ENCODE measurements at places on chromosomes 1 and 21.

- no peak for DNase-seq
These were observed at the start of the genes SHE and TDRD10 for GRCh38 chr1:154502066-154502743. Gene SHE, minus strand, starts transcription at chr1:154502412. Its CDS starts 386 bp downstream, at chr1:154502026. Gene TDRD10, plus strand, starts transcription at chr1:154502219. Its CDS starts 4,685 bp downstream, at chr1:154506904.

GRCh38 chr21:33229099-33229783 lies 497 bp upstream of the IFNAR2 start:
- DNase-seq = no peak

- no peak for DNase-seq
These were observed 35.4 kb downstream of the CXADR start for GRCh38 chr21:17548262-17548661.

DNA sequence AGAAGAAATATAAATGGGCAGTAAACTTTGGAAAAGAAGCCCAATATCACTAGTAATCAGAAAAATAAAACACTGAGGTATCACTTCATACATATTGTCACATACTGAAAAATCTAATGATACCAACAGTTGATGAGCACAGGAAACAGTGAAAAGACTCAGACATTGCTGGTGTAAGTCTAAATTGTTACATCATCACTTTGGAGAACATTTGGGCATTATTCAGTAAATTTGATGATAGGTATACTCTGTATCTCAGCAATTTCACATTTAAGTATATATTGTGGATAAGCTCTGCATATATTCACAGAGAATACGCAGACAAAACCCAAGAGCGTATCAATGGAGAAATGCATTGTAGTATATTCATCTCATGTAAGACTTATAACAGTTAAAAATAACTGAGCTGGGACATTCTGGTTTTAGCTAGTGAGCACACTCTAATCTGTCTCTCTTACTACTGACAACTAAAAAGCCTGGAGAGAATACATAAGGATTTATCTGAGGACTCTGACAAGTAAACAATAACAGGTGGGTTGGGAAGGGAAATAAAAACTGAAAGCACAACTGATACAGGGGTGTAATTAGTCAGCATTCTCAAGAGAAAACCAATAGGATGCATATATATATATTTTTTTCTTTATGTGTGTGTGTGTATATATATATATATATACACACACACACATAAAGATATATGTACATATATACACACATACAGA lies 212.7 kb upstream of the JUN start:
- no peak for DNase-seq

- no peak for DNase-seq
These were observed 23.8 kb downstream of the CDC42 start for GRCh38 chr1:22076346-22076745.

GRCh38 chr21:21668198-21668597 lies 670.0 kb downstream of the NCAM2 start:
- DNase-seq = no peak

DNA sequence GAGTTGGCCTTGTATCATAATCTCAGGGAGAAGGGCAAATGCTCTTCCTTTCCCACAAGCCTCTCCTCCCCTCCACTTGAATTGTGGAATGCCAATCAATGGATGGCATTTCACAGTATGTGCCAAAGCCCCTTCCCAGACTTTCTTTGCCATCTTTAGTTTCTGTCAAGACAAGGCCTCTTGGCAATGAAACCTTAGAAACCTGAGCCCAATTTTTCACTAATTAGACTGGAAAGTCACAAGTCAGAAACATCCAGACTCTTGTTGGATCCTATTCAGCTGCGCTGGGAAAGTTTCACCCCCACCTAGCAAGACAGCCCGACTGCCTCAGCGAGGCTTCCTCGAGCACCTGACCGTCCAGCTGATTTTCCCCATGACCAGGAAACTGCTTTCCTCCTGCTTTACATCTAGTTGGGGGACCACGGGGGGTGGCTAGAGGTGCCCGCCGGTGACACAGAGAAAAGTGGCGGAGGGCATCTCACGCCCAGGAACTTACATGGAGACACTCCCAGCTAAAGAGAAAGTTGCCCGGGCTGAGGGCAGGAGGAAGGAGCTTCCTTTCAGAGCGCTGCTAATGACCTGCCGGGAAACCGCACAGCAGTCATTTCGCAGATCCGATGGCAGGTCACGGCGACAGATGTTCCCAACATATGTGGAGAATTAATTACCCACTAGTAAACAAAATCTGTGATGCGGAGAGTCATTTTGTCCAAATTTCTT lies 302.6 kb upstream of the RRP15 start:
- DNase-seq = no peak

DNA sequence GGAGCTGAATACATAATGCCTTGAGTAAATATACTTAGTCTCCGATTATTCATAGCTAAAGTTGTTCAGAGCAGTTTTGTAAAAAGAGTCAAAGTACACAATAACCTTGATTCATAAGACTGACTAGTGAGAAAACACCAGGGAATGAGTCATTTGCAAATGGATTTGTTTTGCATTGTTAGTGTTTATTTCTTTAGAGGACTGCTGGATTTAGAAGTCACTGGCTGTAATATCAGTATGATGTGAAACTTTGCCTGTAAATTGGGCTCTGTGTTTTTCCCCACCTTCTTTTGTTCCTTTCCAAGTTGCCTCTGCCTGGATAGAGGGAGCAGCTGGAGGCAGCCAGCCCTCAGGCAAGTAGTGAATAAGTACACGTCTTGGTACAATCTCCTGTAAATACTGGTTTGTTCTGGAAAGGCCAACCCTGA lies 474.7 kb downstream of the NUF2 start:
- DNase-seq = no peak

DNA sequence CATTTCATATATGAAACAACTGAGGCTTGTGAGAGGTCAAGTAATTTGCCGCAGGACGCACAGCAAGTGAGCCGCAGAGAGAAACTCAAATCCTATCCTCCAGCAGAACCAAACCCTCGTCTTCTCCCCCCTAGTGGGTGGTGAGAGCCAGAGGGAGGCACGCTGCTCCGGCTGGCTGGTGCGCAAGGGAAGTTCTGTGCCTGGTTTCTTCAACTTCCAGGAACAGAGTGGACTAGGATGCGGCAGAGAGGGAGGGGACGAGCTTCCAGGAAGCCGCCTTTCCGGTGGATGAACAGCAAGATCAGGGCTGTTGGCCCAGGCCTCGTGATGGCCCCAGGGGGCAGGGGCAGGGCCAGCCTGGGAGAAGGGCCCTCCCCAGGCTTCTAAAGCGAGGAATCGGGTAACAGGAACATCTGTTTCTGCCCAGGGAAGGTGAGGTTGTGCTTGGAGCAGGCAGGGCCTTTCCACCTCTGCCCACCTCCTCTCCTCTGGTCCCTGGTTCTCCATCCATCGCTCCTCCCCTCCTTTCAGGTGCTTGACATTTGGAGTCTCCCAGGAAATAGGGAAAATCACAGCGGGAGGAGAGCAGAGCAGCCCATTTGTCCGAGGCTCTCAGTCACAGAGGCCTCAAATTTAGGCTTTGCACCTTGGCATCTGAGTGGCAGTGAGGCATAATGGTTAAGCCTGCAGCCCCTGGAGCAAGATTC lies 16.8 kb upstream of the PDIK1L start:
- no peak for DNase-seq

GRCh38 chr1:233673947-233674431 lies 60.1 kb downstream of the KCNK1 start:
- no peak for DNase-seq

DNA sequence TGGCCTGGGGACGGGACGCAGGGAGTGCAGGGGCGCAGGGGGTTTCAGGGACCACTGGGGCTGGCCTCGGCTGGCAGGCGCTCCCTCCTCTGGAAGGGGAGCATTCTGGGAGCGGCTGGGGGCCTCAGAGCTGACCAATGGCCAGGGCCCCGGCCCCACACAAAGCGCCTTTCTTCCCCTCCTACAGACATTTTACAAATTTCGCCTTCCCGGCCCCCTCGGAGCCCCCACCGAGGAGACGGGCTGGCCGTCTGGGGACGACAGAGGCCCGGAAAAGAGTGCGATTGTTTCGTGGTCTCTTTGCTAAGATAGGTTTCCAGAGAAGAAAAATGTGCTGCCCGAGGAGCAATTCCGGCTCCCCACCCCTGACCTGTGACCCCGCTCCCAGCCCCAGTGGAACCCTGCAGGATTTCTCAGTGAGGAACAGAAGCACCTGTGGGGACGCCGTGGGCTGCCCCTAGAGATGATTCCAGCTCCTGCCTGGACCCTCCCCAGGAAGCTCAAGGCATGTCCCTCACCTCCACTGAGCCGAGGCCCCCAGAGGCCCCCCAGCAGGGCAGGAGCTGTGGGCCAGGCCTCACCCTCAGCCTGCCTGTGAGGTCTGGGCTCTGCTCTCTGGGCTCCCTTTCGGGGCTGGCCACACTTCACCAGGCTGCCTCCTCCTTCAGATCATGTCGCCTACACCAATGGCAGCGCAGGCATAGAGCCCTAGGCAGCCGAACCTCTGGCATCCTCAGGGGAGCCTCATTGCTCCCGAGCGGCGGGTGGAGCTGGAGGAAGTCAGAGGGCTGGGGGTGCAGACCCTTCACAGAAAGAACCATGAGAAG lies 15.0 kb upstream of the PLEKHG5 start:
- DNase-seq = no peak

DNA sequence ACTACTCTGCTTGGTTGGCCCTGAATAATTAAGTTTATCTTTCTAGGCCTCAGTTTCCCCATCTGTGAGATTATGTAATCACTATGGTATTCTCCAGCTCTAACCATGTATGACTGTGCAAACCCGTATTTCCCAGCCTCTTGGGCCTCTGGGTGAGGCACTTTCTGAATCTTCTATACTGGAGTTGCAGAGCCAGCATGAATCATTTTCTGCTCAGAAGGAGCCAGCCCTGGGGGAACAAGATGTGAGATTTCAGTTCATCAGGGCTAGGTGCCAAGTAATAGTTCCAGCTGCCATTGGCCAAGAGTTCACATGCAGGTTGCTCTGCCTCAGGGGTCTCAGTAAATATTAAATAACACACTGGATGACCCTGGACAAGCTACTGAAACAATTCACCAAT lies 47.7 kb upstream of the USP24 start:
- no peak for DNase-seq

GRCh38 chr1:93722081-93723031 lies 40.7 kb upstream of the BCAR3 start:
- DNase-seq = no peak

- no peak for DNase-seq
These were observed 7.0 kb upstream of the IL23R start for GRCh38 chr1:67159233-67159632.

DNA sequence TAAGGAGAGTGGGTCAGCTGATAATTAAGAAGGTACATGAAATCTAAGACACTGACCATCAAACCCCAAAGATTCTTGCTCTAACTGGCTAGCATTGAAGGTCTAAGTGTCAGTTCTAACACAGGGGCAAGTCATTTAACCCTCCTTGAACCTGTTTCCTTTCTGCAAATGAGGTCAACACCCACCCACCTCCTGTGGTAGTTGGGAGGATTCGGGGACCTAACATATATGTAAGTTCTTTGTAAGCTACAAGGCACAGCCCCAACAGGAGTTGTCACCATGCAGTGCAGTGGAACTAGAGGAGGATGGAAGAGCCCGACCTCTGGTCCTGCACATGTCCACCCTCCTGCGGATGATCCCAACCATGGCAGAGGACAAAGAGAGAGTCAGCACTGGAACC lies 2.4 kb downstream of the NUDT17 start:
- no peak for DNase-seq

DNA sequence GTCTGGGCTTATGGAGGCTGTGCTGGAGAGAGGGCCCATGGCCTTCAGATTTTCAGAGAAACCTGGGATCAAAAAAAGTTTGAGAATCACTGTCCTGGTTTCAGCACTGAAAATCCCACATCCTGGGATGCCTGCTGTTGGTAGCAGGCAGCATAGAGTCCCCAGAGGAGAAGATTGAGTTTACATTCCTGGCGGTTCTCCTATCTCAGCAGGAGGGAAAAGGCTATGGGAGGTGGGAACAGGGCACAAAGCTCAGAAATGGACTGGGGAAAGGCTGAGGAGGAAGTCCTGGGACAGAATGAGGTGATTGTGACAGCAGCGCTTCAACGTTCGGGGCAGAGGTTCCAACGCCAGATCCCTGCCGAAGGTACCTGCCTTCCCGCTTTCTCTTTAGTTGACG lies 103.4 kb downstream of the ETS2 start:
- no peak for DNase-seq

DNA sequence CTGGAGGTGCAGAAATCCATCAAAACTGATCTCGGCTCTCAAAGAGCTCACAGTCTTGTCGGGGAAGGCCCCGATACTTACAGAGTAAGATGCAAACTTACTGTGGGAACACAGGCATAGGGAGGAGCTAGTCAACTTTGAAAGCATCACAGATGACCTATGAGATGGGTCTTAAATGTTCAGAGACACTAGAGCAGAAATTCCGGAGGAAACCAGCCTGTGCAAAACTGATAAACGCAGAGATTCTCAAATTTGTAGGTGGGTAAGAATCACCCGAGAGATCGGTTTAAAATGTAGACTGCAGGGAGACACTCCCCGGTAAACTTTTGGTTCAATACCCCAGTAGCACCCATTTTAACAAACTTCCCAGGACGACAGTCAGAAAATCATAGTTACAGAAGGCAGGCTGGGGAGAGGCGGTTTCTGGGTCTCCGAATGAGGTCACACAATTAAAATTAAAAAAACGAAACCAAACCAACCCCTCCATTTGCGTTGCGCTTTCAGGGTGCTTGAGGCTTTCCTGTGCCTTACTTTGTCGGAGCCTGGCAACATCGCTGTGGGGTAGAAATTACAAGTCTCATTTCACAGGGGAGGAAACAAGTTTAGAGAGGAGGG lies 755 bp upstream of the THRAP3 start:
- DNase-seq = no peak

- no peak for DNase-seq
These were observed 17.9 kb upstream of the PLEKHG5 start for GRCh38 chr1:6509220-6509918.

DNA sequence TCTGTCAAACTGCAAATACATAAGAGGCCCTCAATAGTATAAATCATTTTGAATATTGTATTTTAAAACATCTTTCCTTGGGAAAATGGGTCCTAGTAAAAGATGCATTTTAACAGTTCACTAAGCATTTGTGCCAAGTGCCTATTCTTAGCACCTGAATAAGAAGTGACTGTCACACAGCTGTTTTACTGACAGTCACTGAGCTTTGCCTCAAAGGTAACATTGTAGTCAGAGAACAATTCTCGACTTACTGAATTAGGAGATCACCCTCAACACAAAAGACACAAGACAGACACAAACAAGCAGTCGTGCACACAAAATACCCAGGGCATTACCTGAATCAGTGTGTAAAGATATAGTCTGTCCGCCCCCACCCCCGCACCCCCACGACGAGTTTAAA lies 408 bp downstream of the ESRRG start:
- no peak for DNase-seq

DNA sequence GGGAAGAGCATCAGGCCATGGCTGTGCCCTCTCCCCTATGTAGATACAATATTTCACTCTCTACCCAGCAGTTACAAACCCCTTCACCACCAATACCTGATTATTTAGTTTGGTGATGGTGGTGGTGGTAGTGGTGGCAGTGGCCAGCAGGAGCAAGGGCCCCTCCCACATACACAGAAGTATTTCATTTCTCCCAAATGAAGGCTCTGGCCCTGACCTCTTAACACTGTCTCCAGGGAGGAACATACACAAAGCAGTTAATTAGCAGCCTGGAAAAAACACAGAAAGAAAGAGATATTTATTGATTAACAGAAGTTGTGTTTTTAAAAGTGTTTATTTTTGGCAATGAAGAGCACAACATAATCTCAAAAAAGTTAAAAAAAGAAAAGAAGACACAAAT lies 212.7 kb upstream of the SAMSN1 start:
- DNase-seq = no peak
